ENCODE measurements at places on chromosomes 16 and 17.

- peak; percentile 52 for DNase-seq
Measured at GRCh38 chr16:89119661-89120141, 26.0 kb downstream of the ACSF3 start.

GRCh38 chr16:63171545-63171944, 1135.3 kb upstream of the CDH8 start:
- no peak for DNase-seq

DNA sequence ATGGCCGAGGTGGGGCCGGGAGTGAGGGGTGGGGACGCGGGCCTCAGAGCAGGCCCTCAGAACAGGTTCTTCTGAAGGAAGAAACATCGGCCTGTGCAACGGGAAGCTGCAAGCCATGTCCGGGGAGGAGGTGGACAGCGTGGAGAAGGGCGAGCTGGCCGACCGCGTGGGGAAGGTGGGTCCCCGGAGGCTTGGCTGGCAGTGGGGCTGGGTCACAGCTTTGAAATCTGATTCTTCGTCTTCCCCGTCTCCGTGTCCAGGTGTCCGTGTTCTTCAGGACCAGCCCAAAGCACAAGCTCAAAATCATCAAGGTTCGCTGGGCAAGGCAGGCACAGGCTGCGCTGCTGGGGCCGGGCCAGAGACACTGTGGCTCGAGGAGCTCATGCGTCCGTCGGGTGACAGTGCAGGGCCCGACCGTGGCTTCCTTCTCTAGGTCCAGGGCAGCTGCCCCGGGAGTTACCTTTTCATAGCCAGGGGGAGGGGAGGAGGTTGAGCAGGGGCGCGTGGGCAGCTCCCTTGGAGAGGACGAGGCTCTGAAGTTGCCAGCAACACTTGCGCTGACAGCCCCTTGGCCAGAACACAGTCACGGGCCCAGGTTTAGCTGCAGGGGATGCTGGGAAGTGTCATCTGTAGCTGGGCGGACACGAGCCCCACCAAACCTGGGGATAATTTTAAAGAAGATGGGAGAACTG, 51.3 kb downstream of the MEAK7 start:
- DNase-seq: peak; percentile 54

DNA sequence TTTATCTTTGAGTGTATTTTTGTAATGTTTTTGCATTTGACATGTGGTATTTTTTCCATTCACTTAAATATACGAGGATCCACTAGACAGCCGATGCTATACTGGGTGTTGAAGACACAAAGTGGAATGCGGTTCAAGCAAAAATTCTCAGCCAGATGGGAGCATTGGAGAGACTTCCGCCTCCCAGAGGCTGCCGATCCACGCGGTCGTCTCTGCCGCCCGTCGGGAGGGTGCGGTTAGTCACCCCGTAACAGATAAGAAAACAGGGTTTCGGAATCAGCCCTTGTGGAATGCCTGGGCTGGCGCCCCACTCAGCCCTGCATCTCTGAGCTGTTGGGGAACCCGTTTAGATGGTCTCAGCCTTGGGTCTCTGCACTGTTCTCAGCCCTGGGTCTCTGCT, 7.3 kb downstream of the GSE1 start:
- no peak for DNase-seq
